Astrocyte of the cerebellum (primary cell): ENCODE measurements at places on chromosomes 5 and 9.

GRCh38 chr5:150163547-150164059 lies 3.0 kb upstream of the CDX1 start:
- DNase-seq: no peak

DNA sequence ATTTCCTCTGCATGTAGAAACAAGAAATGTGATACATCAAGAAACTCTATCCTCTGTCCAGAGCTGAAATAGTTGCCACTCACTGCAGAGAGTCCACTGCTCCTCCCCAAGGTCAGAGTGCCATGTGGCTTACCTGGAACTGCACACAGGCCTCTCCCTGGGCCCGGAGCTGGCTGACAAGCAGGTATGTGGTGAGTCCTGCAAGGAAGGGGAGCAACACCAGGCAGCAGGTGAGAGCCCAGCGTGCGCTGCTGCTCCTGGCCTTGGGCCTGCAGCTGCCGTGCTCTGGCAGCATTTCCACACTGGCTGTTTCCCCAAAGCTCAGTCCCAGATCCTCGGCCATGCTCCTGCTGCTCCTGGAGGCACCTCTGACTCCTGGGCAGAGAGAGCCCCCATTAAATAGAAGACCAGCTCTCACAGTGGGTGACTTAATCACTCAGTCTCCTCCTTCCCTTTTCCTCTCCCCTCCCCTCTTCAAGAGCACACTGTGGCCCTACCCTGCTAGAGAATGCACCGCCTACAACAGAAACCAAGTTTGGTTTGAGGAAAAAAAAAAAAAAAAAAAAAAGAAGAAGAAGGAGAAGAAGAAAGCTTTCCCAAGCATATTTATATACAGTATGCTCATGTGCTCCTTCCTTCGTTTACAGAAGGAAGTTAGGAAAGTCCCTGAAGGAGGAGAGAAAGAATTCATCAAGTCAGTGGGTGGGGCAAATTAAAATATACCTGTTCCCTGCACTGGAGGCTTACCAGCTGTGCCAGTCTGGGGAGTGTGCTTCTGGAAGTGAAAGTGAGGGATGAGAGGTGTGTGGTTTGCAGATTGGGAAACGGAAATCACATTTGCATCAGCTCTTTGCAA lies at the start of gene TNFSF15:
Gene TNFSF15, minus strand, starts transcription at position 370 of the 856 bp plus-strand sequence. Its CDS starts 27 bp downstream, at position 343.
- DNase-seq: no peak

DNA sequence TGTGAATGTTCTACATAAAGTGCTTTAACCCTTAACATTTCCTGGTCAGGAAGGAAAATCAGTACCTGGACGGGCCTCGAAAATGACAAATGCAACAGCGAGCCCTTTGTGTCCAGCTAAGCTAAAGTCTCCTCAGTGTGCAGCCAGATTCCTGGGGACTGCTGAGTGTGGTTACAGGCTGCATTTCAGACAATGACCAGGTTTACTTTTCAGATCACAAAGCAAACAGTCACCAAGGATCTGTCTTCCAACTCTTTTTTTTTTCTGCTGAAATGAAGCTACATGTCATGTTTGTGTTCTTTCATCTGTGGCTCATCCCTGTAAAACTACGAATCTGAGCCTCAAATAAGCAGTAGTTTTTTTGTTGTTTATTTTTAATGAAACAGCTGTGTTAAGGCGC lies 20.8 kb downstream of the SLC46A2 start:
- no peak for DNase-seq

- DNase-seq: no peak
Measured at GRCh38 chr5:112929336-112930081, 7.5 kb upstream of the REEP5 start.

GRCh38 chr5:67188274-67189078 lies 8.1 kb downstream of the CD180 start:
- no peak for DNase-seq

GRCh38 chr5:176664479-176664878 lies 17.2 kb downstream of the TSPAN17 start:
- DNase-seq: no peak

GRCh38 chr9:27333241-27334052 lies 36.5 kb upstream of the EQTN start:
- DNase-seq: peak; percentile 82
